ENCODE measurements at places on chromosomes 5 and 9. TPM values are rescaled to one million over a fixed set of nuclear protein-coding genes. Genes with fewer than 3 reads are reported as not detected.

- no peak for DNase-seq
These were observed 196.8 kb downstream of the AUH start for GRCh38 chr9:91164724-91165520.

- DNase-seq: no peak
These were observed 85.7 kb downstream of the PTPDC1 start for GRCh38 chr9:94169968-94170367.

DNA sequence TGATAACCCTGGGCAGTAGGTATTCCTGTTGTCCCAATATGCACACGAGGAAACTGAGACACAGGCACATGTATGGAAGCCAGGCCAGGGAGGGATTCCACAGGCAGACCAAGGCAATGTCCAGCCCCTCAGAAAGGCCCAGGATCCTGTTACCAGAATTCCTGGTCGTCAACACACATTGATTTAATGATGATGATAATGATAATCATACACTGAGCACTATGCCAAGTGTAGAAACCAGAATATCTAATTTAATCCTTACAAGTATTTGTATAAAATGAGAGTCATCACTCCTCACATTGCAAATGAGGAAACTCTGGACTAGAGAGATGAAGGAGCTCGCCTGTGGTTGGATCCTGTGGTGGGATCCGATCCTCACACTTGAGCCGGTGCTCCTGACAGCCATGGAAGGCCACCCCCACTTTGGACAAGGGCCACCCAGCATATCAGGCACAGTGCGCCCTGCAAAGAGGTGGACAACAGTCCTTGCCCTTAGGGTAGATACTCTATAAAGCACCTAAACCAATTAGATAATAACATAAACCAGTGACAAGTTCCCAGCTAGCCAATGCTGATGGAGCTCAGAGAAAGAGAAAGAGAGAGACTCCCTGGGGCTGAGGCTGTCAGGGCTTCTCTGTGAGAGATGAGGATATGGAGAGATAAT lies 185.3 kb downstream of the SLIT3 start:
- no peak for DNase-seq

GRCh38 chr5:11904265-11904906 lies at the start of gene CTNND2:
Gene CTNND2 (minus strand): TSS chr5:11904446. CDS start chr5:11903853, 593 bp downstream.
- DNase-seq: peak; percentile 20

- no peak for DNase-seq
These were observed 604.8 kb downstream of the BNC2 start for GRCh38 chr9:16265688-16266087.

- no peak for DNase-seq
These were observed 173.8 kb downstream of the COL23A1 start for GRCh38 chr5:178416206-178416882.

DNA sequence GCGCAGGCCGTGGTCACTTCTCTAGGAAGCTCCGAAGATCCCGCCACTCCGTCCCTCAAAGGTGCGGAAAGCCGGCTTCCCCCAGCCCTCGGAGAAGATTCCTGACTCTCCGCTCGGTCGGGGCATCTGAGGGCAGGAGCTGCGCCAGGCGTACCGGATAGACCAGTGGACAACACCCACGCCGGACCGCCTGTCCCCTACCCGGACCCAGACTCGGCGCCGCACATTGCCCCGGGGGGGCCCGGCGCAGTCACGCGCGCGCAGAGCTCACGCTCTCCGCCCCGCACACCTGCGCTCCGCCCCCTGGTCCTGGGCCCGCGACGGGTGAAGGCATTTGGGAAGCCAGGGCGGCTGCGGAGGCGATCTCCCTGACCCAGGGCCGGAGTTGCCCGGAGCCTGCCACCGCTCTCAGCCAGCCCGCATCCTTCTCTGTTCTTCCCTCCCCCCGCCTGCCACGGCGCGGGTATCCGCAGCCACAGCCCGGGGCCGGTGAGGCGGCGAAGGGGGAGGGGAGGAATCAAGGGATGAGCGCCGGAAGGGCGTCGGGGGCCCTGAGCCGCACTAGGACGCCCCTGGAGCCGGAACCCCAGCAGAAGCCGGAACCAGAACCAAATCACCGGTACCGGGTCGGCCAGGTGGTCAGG lies 448 bp downstream of the RELL2 start:
- DNase-seq: no peak

- no peak for DNase-seq
These were observed 254.8 kb downstream of the ADGRV1 start for GRCh38 chr5:90813392-90813791.

GRCh38 chr5:2169850-2170760 lies 287.4 kb upstream of the IRX4 start:
- no peak for DNase-seq

DNA sequence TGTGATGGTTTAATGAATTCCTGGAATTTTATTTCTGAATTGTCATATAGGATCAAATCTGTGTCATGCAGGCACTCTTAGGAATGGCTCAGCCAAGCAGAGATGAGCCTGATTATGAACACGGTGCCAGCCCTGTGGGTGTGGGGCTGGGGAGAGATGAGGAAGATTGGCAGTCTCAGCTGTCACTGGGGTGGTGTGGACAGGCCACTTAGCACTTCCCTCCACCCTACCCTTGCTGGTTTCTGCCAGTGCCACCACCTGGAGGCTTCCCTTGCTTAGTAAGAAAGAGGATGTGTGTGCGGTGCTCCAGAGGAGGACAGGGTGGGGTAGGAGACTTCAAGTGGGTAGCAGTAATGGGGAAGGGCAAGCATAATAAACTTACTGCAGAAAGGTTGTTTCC lies 226.6 kb downstream of the CD180 start:
- DNase-seq: no peak

GRCh38 chr9:37700900-37701299 lies 50.1 kb downstream of the FRMPD1 start:
- no peak for DNase-seq

GRCh38 chr5:104052558-104053352 lies 490.2 kb upstream of the NUDT12 start:
- DNase-seq: no peak

DNA sequence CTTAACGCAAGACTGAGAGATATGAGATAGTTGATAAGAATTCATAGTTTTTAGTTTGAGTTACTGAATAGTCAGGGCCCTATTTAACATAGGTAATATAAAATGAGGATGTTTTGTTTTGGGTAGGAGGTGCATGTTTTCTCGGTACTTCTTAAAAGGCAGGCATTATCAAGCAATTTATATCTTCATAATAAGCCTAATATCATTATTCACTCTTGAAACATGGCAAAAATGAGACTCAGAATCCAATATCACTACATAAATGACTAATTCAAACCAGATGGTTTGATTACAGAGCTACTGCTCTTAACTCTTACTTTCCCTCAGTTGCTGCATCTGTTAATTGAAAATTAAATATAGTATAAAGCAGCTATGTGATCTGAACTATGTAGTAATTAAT lies 2038.7 kb downstream of the EFNA5 start:
- DNase-seq: no peak

DNA sequence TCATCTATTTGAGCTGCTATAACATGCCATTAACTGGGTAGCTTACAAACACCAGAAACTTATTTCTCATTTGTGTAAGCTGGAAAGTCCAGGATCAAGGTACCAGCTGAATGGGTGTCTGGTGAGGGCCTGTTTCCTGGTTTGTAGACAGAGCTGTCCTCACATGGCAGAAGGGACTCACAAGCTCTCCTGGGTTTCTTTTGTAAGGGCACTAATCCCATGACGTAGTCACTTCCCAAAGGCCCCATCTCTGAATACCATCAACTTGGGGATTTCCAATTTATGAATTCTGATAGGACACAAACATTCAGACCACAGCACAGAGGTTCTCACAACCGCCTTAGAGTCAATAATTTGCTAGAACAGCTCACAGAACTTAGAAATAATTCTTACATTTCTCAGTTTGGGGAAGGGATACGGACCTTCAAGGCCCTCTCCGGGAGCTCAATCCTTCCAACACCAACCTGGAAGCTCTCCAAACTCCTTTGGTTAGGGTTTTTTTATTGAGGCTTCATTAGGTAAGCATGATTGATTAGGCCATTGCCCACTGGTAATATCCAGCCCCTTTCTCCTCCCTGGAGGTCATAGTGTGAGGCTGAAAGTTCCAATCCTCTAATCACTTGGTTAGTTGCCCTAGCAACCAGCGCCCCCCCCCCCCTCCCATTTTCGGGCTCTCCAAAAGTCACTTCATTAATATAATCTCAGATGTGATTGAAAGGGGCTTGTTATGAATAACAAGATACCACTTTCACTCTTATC lies 7.6 kb upstream of the DNAJA1 start:
- no peak for DNase-seq

DNA sequence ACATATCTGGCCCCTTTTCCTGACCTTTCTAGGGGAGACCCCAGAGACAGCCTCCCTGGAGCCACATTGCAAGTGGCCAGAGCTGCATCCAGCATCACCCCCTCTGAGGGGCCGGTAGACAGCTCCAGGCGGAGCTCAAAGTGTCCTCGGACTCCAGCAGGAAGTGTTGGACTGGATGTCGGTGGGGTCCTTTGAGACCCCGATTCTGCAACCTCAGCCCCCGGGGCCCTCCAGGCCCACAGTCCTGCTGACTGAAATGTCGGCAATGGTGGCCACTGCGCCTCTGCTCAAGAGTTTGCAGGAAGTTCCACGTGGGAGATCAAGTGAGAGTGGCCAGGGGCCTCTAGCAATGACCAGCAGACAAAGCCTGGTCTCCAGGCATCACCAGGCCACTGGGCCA lies 115.9 kb upstream of the FOXD4L5 start:
- DNase-seq: no peak

- DNase-seq: no peak
These were observed 147.1 kb downstream of the C5orf15 start for GRCh38 chr5:133821311-133821741.

DNA sequence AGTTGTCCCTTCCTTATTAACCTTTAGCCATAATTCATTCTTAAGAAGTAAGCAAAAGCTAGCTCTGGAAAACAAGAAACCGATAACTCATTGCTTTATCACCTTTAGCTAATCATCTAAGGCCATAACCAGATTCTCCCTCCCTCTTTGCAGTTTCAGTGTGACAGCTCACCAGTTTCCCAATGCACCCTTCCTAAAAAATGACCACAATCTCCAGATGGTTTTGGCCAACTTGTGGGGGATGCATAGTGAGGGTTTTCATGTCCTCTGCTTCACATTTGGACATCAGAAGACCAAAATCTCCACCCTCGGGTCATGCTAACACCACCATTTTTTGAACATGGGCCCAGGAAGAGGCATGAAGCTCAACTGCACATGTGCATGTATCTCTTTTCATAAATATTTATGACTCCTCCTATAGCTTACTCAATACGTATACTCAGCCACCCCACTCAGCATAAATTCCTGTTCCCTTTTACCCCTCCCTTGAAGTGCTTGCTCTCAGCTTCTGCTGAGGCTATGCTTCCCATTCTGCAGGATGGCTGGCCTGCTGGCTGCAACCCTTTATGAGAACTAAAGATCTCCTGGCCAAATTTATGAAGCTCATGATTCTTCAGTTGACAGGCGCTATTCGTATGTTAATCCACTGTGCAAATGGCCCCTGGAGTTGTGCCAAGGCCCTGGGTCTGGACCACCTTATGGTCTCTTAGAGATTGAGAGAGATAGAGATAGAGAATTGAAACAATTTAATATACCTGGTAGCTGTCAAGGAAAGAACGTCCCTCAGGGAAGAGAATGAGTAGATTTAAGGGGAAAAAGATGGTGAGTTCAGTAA lies 14.8 kb downstream of the PPP3R2 start:
- no peak for DNase-seq

DNA sequence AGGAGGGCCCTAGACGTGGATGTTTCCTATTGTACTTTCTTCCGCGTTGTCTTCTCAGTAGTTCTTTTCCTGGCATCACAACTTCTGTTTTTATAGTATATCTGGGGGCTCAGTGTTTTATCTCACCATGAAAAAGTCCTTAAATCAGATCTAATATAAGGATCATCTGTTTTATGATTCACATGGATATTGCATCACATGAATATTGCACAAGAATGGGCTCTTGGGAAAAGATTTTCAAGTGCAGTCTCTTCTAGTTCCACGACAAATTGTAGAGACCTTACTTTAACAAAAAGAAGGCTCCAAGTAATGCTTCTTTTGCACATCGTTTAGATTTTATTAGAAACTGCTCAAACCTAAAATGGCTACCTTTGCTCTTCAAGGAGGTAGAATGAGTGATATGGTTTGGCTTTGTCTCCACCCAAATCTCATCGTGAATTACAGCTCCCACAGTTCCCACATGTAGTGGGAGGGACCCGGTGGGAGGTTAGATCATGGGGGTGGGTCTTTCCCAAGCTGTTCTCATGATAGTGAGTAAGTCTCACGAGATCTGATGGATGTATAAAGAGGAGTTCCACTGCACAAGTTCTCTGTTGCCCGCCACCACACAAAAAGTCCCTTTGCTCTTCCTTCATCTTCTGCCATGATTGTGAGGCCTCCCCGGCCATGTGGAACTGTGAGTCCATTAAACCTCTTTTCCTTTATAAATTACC lies 53.7 kb upstream of the FAM120A start:
- no peak for DNase-seq

- DNase-seq: no peak
These were observed 10.5 kb upstream of the GCNT1 start for GRCh38 chr9:76448501-76448900.

DNA sequence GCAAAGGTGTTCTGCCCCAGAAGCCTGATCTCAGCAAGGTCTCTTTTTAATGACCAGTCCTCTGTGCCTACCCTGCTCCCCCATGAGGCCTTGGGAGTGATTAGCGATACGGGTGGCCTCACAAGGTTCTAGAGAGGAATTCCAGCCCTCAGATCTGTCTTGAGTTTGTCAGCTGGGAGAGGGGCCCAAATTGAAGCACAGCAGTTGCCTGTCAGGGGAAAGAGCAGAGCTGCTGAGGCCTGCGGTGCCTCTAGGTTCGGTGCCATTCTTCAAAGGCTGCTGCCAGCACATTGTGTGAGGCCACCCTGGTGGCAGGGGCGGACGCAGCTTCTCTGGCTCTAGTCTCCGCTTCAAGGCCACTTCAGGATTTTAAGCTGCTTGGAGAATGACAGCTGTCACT lies 85.7 kb upstream of the GRIA1 start:
- DNase-seq: no peak

DNA sequence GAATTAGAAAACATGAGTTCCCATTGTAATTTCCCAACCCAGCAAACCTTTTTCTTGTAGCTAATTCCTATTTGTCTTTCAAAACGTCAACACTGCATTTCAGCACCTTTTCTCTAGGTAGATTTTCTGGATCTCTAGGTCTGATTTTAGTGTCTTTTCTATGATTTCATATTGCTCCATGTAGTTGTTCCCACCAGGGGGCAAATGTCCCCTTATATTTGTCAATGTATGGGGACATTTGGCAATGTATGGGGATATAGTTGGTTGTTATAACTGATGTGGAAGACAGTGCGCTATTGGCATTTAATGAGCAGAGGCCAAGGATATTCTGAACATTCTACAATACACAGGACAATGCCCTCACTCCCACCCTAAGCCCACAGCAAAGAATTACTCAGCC lies 273.9 kb upstream of the ADRA1B start:
- no peak for DNase-seq

- no peak for DNase-seq
These were observed 31.1 kb downstream of the MORN5 start for GRCh38 chr9:122190597-122191381.

The GRXCR2 gene
- polyA plus RNA-seq: not detected

The GAS1 gene
- 47.7 TPM for polyA plus RNA-seq

The CBY3 gene
- polyA plus RNA-seq: 0.28 TPM

The PCDHA11 gene
- polyA plus RNA-seq: 0.19 TPM
